ENCODE measurements at places on chromosomes 11 and 22.

DNA sequence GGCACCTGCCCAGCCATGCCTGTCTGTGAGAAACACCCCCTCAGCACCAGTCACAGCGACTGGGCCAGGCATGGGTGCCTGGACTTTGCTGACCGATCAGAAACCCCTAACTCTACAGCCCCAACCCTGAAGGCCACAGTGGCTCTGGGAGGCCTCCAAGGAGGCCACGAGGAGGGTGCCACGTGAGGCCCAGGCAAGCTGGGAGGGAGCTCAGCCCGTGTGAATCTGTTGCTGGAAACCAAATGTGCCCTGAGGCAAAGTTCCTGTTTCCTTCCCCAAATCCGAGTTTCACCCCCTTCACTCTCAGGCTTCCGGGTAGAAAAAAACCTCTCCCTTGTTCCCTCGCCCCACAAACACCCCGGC lies 1.3 kb downstream of the UNC93B1 start:
- DNase-seq, result no peak

GRCh38 chr11:35168671-35169070 lies 29.7 kb downstream of the CD44 start:
- DNase-seq, result no peak

- no peak for DNase-seq
Observed at GRCh38 chr11:129543515-129544290, 168.1 kb downstream of the BARX2 start.

GRCh38 chr11:64642871-64643255 lies 51.8 kb downstream of the SLC22A12 start:
- DNase-seq, result no peak

DNA sequence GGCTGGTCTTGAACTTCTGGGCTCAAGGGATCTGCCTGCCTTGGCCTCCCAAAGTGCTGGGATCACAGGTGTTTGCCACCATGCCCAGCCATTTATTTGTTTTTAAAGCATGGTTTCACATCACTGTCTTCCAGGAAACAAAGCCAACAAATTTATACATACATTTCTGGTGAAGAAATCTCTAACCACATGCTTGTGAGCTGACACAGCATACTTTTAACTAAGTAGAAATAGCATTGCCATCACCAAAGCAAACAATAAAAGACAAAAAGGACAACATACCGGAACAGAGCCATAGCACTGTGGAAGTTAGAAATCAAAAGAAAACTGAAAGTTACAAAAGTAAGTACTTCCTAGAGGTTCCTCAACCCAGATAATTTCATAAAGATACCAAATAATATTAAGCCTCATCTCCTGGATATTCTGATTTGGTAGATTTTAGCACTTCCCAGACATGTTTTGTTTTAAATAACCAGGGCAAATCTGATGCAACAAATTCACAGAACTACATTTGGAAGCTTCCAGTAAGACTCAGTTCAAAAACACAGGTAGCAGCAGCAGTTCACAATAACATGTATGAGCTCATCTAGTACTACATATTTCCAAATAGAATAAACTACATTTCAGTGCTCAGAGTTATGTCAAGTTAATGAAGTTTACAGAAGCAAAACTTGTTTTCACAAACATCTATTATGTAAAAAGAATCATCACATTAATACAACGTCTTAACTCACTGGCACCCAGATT lies 70.6 kb downstream of the RRAS2 start:
- DNase-seq, result no peak

Measured in NCI-H1105 (cell line).